ENCODE measurements at places on chromosomes 5 and 9.

GRCh38 chr5:132383261-132383660 is 13.8 kb downstream of the SLC22A5 start:
- no peak for DNase-seq

DNA sequence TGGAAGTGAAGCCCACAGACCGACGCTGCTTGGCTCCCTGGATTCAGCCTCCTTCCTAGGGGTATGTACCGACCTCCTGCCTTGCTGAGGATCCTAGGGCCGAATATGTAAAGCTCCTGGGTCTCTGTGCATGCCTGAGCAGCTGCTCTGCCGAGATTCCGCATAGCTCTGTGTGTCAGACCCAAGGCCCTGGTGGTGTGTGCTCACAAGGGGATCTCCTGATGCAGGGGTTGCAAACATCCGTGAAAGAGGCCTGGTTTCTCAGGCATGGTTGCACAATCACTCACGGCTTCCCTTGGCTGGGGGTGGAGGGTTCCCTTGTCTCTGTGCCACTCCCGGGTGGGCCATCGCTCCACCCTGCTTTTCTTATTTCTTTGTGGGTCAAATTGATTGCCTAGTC is 19.9 kb upstream of the SVEP1 start:
- DNase-seq: peak; percentile 35

GRCh38 chr5:170293273-170293672 is 4.3 kb downstream of the LCP2 start:
- peak; percentile 100 for DNase-seq

GRCh38 chr5:76838481-76839261 is 11.1 kb upstream of the S100Z start:
- DNase-seq: no peak

DNA sequence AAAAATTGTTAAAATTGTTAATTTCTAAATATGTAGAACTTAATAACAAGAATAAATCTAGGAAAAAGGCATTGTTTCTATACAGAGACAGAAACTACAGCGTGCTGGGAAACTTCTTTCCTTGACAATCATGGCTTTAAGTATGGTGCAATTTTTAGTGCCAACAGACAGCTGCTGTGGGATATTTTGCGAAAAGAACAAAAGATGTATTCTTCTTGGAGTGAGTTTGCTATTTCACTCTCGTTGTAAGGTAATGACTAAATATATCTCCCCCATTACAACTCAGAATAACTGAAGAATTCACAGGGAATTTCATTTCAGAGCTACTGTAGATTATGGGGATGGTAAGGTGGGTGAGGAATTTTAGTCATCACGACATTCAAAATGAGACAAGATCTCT is 2055.0 kb upstream of the ACO1 start:
- DNase-seq: no peak

DNA sequence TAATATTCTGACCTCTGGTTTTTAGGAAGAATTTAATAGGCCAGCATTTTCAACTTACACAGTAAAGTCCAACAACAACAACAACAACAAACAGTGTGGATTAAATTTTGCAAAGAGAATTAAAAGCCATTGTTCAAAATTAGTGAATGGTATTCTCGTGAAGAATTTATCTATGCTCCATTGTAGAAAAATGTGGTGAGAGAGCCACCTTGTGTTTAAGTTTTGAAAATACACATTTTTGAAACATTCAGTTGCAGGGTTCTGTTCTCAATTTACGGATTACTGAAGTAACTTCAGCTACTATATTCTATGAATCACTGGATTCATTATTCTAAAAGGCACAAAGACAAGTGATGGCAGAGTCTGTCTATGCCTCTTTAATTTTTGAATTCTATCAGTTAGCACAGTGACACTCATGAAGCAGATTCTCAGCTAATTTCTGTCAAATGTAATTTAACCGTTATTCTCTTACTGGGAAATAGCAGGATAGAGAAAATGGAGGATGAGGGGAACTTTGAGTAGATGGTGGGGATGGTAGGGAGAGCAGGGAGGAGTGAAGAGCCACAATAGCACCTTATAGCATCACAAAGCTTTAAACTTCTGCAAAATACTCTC is 11.0 kb downstream of the CCDC152 start:
- DNase-seq: peak; percentile 41

DNA sequence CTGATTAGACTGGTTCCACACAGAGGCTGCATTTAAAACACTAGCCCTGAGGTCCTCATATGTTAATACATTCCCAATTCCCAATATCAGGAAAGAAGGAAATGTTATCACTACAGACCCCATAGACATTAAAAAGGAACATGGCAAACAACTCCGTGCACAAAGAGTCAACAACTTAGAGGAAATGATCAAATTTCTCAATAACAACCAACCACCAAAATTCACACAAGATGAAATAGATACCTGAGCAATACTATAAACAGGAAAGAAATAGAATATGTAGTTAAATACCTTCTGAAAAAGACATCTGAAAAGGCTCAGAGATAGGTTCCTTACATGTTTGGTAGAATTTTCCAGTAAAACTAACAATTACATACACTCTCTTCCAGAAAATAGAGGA is 28.9 kb downstream of the SEMA4D start:
- DNase-seq: no peak

DNA sequence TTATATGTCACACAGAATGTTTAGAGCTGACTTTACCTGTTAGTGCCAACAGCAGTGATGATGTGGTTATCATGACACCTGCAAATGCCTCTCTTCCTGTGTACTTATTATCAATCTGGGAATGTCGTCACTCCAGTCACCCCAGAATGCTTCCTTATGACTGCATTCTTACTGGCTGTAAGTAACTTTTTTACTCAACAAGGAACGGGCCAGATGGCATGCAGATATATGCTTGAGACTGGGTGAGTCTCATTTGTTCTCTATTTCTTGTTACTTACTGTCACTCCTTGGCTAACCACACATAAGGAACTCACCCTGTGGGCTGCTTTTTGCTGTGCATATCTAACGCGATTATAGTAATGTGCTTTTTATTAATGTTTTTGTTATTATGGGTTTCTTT is 385.5 kb upstream of the MEF2C start:
- no peak for DNase-seq

- DNase-seq: no peak
Observed at GRCh38 chr5:137015540-137016116, 483.5 kb downstream of the SPOCK1 start.

- no peak for DNase-seq
Observed at GRCh38 chr5:7415123-7415522, 19.2 kb downstream of the ADCY2 start.

- no peak for DNase-seq
Observed at GRCh38 chr9:78552802-78553201, 255.9 kb downstream of the PSAT1 start.

Data from NB4 (cell line).